Breast epithelium (tissue), 4 donors: ENCODE measurements at places on chromosomes 13 and 19. TPM values are rescaled to one million over a fixed set of nuclear protein-coding genes. Genes with fewer than 3 reads are reported as not detected.

GRCh38 chr19:575527-576506, 3.4 kb downstream of the BSG start:
- no peak for DNase-seq

- no peak for DNase-seq
These were observed 48.2 kb upstream of the PEPD start for GRCh38 chr19:33569821-33570220.

GRCh38 chr13:53237696-53238095, 209.1 kb downstream of the OLFM4 start:
- DNase-seq: no peak

DNA sequence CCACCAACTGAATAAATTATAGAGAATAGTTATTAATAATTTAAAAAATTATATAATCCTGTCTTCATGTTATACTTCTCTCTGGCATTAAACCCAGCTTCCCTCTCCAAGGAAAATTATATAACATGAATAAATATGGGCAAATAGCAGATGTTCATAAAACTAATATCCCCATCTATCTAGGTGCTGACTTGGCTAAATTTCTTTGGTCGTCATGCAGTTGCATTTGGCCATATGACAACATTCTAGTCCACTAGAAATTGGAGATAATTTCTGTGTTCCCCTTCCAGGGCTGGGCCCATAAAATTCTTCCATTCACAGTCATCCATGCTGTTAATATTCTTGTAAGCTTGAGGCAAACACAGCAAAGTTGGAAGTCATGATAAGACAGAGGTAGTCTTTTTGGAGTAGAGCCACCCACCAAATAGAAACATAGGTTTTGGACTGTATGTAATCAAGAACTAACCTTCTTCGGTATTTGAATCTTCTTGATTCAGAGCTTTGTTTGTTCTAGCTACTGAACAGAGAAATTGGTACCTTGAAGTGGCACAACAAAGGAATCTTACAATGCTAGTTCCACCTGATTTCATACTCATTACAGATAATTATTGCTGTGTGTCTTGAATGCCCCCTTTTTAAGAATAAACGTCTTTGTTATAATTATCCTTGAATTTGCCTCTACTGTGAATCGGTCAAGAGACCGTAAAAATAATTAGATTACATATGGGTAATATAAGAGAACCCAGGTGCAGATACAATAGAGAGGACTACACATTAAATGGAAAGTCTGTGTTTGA, 678.5 kb upstream of the PCDH20 start:
- no peak for DNase-seq

- no peak for DNase-seq
These were observed 97.3 kb downstream of the TDRD3 start for GRCh38 chr13:60494296-60494695.

GRCh38 chr13:113413898-113414282, 39.4 kb downstream of the ADPRHL1 start:
- peak; percentile 18 for DNase-seq

DNA sequence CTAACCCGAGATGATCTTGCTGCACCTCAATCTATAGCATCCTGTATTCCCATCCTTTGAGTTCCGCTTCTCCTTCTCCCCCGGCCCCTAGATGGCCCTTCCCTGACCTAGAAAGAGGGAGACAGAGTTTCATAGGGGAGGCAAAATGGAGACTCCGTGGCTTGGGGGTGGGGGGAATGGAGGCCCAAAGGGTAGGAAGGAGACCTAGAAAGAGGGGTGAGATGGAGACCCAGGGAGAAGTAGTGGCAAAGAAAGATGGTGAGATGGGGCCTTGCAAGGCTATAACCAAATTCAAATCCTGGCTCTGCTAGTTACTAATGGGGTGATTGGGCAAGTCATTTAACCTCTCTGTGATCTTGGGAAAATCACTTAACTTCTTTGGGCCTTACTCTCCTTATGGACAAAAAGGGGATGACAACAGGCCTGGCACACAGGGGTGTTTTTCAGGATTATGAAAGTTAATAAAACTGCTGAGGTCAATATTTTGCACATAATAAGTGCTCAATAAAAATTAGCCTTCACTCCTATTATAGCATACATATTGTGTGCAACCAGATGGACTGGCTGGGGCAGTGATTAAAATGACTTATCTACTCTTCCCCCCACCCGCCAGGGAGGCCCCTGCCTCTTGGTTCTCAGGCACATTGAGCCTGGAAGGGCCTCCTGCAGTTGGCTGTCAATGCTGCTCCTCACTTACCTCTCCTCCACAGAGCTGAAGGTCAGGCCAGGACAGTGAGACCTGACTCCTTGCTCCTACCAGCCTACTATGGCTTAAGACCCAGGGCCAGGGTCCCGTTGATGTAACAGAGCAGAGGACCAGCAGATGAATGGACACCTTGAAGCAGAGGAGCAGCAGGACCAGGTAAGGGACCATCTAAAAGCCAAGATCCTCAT, 633 bp downstream of the SPHK2 start:
- DNase-seq: no peak

The GSX1 gene
- total RNA-seq: not detected

The F2RL3 gene
- total RNA-seq: 0.32 TPM
